Coronary artery (tissue), 2 donors: ENCODE measurements at places on chromosomes 5 and 9.

- DNase-seq = no peak
These were observed 49.7 kb downstream of the POU4F3 start for GRCh38 chr5:146388386-146388785.

DNA sequence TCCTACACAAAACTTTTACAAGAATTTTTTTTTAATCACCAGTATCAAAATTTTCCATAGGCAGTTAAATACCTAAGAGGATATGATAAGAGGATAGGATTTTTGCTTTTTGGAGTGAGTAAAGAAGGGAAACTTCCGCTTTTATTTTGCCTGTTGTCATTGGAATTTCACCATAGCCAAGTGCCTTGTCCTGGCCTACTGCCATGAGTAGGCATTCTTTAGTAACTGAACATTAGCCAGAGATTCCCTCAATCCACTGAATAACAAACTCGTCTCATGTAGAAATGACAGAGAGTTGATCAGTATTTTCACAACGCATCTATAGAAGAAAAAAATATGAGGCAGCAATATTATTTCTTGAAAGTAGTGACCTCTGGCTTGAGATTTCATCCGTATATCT is 289.6 kb upstream of the ADAMTSL1 start:
- DNase-seq = no peak

GRCh38 chr5:159786201-159786600 is 130.1 kb upstream of the ADRA1B start:
- DNase-seq = no peak

- DNase-seq = no peak
These were observed 81.6 kb downstream of the NREP start for GRCh38 chr5:111675201-111675934.

- no peak for DNase-seq
These were observed 6.8 kb downstream of the SLC24A2 start for GRCh38 chr9:19782005-19782404.

DNA sequence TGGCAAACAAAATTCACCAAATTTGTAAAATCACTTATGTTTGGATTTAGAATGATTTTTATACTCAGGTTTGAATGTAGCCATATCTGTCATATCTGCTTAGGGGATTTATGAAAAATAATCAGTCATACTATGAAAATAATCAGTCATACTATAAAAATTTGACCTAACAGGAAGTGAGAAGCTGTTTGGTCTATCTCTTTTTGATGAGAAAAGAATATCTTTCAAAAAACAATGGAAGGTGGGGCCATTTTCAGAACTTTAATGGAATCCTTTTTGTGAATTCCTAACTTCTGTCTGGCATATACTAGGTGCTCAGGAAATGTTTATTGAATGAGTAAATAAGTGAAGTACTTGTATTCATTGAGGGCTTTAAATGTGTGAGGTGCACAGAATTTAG is 70.1 kb downstream of the CWC27 start:
- no peak for DNase-seq

- no peak for DNase-seq
These were observed 149.0 kb upstream of the ITGA1 start for GRCh38 chr5:52638732-52639131.

DNA sequence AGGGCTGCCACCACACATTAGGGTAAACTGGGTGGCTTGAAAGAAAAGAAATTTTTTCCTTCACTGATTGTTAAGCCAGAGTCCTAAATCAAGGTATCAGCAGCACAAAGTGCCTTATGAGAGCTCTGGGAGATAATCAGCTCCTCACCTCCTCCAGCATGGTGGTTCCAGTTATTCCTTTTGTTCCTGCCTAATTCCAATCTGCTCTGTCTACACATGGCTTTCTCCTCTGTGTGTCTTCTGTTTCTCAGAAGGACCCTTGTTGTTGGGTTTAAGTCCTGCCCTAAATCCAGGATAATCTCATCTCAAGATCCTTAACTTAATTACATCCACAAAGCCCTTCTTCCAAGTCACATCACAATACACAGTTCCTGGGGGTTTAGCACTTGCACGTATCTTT is 1352.0 kb upstream of the CDH9 start:
- DNase-seq = no peak

DNA sequence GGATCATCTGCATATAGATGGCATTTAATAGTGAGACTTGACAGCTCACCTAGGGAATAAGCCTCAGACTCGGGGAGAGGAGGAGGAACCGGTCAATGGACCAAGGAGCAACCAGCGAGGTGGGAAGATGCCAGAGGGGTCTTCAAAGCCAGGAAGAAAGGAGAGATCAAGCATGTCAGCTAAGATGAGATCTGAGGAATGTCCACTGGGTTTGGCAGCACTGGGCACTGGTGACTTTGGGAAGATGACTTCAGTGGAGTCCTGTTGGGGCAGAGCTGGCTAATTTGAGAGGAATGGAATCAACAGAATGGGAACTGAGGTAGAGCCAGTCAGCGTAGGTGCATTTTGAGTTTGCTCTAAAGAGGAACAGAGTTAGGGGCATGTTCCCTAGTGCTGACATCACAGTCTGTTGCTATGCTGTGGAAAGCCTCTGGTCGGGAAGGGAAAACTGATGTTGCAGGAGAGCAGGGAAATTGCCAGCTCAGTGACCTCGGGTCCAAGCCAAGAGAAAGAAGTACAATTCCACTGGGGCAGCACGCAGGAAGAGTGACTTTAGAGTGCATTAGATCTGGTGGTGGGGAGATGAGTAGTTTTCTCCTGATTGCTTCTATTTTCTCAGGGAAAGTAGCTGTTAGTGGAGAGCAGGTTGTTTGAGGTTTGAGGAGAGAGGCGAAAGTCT is 56.9 kb downstream of the ZNF618 start:
- DNase-seq = peak; percentile 80

DNA sequence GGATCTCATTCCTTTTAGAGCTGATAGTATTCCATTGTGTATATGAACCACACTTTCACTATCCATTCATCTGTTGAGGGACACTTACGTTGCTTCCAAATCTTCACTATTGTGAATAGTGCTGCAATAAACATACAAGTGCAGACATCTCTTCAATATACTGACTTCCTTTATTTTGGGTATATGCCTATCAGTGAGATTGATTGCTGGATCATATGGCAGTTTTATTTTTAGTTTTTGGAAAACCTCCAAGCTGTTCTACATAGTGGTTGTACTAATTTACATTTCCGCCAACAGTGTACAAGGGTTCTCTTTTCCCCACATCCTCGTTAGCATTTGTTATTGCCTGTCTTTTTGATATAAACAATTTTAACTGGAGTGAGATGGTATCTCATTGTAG is 33.8 kb upstream of the LECT2 start:
- DNase-seq = no peak

DNA sequence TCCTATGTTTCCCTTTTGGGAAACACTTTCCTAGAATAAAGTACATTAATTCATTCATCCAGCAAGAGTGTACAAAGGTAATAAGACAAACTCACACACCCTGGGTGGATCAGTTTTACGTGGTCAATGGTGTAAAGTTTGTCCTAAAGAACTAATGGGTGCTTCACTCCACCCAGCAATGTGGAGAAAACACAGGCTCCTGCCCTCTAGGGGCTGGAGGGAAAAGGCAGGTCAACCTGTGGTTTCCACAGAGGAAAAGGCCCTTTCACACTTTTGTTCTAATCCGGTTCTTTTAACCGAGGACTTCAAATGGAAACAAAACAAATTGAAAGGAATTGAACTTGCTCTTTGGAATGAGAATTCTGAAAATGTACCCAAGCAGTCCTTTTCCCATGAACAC is 80.9 kb upstream of the SPOCK1 start:
- DNase-seq = no peak

DNA sequence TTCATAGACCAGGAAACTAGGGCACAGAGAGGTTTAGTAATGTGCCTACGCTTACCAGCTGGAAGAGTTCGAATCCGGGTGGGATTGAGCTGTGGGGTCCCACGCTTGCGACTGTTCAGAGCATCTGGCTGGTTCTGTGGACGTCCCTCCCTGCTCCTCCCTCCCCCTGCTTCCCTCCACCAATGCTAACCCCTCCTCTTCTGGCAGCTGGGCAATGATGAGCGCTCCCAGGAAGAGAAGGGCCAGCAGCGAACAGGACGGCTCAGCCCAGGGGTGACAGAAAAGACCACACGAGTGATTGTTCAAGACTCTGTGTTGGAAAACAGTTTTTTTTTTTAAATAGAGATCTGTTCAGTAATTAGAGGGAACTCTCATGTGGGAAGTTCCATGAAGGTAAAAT is 6.9 kb downstream of the FAM163B start:
- no peak for DNase-seq

DNA sequence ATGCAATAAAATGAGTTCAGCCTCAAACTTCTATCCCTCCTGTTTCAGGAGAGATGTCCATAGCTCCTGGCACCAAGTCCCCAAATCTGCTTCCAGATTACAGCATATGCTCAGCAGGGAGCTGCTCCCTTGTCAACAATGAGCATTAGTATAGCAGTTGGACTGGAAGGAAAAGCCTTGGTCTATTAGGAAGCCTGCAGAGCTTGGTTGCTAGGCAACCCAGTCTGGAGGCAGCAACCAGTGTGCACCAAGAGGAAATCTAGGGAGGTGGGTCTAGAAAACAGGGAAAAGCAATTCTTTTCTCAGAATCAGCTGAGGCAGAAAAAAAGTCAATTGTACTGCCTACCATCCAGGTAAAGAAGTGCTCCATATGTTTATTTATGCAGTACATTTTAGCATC is 229.5 kb upstream of the NMUR2 start:
- DNase-seq = no peak

DNA sequence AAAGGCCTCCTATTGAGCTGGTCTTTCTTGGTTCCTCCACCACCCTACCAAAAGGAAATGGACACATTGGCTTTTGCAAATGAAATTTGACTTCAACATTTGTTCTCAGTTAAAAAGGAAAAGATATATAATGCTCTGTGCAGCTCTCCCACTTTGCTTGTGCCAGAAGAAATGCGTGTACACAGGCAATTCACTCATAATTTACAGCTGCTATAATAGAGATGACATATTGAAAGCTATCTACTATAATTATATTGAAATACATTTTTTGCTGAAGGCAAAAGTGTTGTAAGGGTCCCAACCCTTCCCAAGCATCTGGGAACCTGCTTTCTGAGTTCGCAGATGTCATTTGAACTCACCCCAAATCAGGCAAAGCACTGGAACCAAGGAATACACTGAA is 173.2 kb downstream of the PBX3 start:
- DNase-seq = no peak

DNA sequence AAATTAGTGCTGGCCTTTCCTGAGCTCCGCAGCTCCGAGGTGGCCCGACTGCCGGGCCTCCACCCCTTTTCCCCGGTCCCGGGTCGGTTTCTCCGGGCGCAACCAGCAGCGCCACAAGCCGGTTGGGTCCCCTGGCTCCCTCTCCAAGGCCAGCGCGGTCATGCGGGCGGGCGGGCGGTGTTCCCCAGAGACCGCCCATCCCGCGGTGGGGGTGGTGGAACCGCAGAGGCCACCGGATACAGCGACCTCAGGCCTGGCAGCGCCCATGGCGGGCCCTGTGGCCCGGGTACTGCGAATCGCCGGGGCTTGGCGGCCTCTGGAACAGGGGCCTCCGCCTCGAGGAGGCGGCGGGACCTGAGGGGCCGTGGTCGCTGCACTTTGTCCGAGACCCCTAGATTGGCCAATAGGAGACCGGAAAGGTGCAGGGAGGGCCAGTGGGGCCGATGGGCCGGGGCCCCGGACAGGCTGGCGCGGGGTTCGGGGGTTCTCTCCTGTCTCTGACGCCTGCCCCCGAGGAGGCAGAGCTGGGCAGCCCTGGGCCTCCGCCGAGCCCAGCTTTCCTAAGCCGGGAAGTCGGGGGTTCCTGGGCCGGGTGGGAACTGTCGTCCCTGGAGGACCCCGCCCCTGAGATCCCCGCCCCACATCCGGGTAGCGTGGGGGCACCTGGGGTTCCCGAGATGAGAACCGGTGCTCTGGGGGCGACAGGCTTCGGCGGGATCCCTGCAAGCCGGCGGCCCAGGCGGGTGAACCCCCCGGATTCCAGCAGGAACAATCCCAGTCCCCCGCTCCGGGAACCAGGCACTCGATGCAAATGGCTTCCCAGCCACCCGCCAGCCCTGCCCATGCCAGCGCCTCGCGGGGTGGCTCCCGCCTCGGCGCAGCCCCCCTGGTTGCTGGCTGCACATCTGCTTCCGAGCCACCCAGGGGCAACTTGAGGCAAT is 293.9 kb downstream of the ZSWIM6 start:
- DNase-seq = no peak

- DNase-seq = peak; percentile 72
These were observed 43.4 kb upstream of the COL5A1 start for GRCh38 chr9:134597957-134598883.

GRCh38 chr5:150497274-150497988 is 10.5 kb upstream of the NDST1 start:
- peak; percentile 95 for DNase-seq

DNA sequence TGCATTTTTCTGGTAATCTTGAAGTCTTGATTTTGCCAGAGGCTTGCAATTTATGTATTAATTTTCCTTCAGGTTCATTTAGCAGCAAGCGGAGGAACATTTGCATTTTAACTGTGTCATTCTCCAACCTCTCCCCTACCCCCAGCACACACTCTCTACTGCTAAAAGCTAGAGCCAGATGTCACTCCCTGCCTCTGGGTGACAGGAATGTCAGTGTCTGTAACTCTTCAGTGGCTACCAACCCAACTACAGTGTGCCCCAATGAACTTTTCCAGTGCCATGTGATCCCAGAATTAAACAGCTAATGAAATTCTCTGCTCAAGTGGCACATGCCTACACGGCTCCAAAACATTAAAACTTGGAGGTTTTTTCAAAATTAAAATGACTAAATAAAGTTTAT is 260.3 kb downstream of the GOLPH3 start:
- DNase-seq = no peak

- DNase-seq = peak; percentile 72
These were observed 234.7 kb downstream of the SYK start for GRCh38 chr9:91036356-91036755.

- DNase-seq = no peak
These were observed 19.5 kb downstream of the REEP5 start for GRCh38 chr5:112902561-112902960.

DNA sequence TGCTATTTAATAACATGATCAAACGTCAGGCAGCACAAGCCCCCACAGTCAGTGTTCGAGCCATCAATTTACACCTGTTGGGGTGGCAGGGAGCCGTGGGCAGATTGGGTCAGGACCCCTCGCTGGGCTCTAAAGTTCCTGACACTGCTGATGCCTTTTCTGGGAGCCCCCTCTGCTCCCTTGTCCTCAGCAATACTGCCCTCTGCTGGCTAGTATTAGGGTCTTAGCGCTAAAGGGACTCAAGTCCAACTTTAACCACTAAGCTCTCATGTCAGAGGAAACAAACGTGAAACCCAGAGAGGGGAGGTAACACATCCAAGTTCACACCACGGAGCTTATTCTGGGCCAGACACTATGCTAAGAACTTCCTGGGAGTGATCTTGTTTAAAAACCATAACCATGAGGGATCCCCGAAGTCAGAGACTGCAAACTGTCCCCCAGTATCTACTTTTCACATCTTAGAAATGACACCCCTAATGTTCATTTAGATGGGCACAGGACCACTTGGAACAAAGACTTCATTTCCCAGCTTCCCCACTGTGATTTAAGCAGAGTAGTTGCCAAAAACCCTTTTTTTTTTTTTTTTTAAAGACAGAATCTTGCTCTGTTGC is 20.4 kb downstream of the ANKS6 start:
- no peak for DNase-seq
